ENCODE measurements at places on chromosomes 13 and 19. TPM values are rescaled to one million over a fixed set of nuclear protein-coding genes. Genes with fewer than 3 reads are reported as not detected.

Gene NLRP4
- total RNA-seq, result not detected

Gene ATP4A
- total RNA-seq, result not detected

Gene GRIN2D
- total RNA-seq, result 0.45 TPM

Gene ZNF837
- total RNA-seq, result 1.4 TPM

Gene SPIB
- total RNA-seq, result 0.31 TPM

Gene C3
- 0.25 TPM for total RNA-seq

Gene ZNF729
- total RNA-seq, result not detected

Gene CELF5
- 16.1 TPM for total RNA-seq

Gene CD209
- not detected for total RNA-seq

Gene SIGLEC10
- not detected for total RNA-seq

Gene UNC13A
- 0.77 TPM for total RNA-seq
